ENCODE measurements at places on chromosomes 4 and X.

DNA sequence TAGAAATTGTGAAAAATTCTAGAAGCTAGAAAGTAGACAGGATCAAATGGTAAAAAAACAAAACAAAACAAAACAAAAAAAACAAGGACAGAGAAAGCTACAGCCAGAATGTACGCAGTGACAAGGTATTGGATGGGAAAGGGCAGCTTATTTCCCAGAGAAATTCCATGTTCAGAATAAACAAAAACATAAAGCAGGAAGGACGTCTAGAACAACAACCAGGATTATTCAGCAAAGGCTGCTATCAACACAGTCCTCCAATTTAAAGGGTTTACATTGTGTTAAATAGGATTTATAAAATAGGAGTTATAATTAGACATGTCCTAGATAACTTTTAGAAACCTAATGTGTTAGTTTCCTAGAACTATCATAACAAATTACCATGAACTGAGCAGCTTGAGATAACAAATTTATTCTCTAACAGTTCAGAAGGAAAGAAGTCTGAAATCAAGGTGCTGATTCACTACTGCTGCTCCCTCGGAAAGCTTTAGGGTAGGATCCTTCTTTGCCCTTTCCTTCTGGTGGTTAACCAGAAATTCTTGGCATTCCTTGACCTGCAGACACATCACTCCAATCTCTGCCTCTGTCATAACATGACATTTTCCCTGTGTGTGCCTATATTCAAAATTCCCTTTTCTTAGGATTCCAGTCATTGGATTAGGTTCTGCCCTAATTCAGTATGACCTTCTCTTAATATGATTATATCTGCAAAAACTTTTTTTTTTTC, 175.6 kb downstream of the SNCA start:
- DNase-seq = no peak

DNA sequence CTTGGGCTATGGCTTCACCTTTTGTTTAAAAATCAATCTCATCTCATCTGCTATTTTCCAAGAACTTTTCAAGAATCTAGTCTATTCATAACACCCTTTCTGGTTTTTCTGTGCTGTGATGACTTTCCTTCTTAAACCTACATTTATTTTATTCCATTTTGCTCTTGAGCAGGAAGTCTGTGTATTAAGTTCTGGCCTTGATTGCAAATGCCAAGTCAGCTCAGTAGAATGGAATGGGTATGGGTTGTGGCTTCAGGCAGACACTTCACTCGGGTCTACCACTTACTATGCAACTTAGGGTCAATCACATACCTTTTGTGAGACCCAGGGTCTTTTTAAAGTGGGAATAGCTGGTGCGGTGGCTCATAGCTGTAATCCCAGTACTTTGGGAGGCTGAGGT, 522.3 kb downstream of the TRIML1 start:
- no peak for DNase-seq

DNA sequence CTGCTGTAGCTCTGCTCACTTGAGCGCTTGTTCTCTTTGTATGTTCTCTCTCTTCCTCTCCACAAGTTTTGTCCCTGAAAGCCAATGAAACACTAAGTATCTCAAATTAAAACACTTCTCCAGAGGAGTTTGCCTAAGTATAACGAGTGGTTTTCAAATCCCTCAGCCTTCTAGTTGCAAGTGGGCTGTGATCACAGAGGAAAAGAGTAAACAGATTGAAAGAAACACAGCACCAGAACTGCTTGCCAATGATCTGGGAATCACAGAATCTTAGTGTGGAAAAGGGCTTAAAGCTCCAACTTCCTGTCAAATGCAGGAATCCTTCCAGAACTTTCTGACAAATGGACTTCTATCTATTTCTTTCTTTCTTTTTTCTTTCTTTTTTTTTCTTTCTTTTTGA, 4.8 kb upstream of the PRSS12 start:
- DNase-seq = no peak

- no peak for DNase-seq
Measured at GRCh38 chr4:189048119-189048518, 892.6 kb upstream of the FRG1 start.

DNA sequence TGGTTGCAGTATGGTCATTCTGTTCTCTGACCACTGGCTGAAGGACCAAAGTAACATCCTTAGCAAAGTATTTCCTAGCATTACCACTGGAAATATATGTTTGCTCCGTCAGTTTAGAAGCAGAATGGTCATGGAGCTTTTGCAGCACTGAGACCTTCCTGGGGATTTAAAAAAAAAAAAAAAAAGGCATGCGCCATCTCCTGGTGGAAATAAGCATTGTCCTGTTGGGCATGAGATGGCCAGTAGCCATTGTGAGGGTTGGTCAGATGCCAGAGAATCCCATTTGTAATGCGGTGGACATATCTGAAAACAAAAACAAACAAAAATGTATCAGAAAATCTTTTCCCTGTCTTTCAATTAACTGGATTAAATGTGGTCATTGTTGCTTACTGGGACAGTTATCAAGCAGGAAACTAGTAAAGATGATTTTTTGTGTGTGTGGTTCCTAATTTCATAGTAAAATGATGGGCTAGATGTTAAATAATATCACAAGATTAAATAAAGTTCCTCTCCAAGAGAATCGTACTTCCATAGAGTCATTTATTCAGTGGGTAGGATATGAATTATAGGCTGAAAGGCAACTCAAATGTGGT, 139.6 kb downstream of the SOWAHB start:
- no peak for DNase-seq

DNA sequence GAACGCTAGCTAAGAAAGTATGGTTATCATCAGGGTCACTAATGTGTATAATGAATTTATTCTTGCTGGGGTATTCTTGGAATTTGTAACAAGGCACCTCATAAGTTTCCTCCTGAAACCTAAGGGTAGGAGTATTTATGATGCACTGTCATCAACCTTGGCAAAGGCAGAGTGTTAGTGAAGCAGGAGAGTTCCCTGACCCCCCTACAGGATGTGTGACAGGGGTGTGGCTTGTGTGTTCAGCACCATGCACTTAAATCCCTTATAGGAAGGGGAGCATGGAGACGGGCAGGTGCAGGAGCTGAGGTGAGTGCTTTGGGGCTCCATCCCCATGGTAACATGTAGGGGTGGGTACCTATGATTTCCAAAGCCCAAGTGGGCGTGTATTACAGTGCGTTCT, 237.7 kb downstream of the GALNTL6 start:
- DNase-seq = no peak

- DNase-seq = no peak
Measured at GRCh38 chrX:107626481-107626880, 1.8 kb upstream of the PRPS1 start.
